ENCODE measurements at places on chromosomes 16 and 17.
A peak's percentile ranks its signal among the peaks of the same experiment; 100 is the strongest.

DNA sequence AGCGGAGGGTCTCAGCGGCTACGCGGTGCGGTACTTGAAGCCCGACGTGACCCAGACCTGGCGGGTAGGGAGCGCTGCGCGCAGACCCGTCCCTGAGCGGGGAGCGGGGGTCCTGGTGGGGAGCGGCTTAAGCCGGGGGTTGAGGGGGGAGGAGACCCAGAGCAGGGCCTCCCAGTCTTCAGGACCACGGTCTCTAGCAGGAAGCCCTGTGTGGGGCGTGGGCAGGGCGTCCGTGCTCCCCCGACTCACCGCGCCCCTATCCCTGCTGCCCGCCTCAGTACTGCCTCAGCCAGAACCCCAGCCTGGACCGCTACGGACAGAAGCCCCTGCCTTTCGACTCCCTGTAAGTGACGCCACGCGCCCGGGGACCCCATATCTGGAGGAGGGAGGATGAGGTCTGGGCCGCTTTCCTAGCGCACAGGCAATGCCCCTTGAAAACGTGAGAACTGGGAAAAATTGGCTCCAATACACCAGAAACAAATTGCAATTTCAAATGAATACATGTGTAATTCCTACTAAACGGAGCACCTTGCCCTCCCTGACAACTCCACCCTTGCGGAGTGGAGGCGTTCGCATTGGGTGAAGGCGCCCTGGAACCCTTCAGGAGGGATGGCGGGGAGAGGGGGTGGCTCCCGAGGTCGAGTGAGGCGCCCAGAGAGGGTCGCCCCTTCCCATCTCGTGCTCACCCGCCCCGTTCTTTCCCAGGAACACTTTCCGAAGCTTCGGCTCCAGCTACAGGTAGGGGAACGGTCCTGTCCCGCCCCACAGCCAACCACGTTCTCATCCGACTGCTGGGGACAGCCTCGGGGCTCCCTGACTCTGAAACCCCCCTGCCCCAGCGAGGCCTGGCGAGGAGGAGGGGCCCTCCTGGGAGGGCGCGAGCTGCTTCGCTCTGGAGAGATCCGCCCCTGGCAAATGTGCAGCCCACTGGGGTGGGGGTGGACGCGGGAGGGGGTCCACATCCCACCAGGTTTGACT is 14.6 kb upstream of the CNGB1 start:
- no peak for DNase-seq

DNA sequence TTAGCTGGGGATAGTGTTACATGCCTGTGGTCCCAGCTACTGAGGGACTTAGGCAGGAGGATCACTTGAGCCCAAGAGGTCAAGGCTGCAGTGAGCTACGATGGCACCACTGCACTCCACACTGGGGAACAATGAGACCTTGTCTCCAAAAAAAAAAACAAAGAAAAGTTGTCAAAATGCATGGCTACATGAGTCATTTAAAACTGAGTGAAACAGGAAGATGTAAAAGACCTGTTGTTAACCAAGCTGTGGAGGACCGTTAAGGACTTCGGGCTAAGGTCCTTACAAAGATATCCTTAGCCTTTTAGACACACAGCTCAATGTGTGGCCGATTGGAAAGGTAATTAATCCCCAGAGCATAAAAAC is 25.1 kb downstream of the ZP2 start:
- no peak for DNase-seq

- no peak for DNase-seq
These were observed 5.2 kb upstream of the RGS9 start for GRCh38 chr17:65131946-65132345.

GRCh38 chr16:66439051-66439730 is 12.1 kb downstream of the BEAN1 start:
- no peak for DNase-seq

DNA sequence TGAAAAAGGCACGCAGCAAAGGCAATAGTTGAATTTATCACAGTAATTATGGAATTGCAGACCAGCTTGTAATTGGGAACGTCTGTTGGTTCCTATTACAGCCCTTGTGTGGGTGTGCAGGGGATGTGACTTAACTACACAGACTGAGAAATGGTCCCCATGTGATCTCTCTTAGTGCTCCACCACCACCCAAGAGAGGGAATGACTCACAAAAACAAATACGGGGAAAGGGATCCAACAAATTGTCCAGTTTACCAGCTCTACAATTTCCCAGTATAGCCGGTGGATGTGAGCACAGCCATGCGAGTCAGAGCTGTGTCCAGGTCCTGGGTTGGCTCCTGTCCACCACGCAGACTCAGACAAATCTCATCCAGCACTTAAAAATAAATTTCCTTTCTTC is 337.9 kb downstream of the GRIN2A start:
- no peak for DNase-seq

DNA sequence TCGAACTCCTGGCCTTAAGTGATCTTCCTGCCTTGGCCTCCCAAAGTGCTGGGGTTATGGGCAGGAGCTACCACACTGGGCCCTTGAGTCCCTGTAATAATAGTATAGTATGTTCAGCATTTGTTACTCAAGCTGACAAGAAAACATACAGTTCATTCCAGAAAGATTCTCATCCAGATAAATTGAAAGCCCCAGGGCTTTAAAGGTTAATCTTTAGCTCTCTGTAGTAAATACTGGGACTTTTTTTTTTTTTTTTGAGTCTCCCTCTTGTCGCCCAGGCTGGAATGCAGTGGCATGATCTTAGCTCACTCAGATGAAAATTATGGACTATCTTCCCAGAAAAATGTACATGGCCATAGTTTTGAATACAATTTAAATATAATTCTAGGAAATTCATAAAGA is 11.0 kb downstream of the BRCA1 start:
- no peak for DNase-seq

DNA sequence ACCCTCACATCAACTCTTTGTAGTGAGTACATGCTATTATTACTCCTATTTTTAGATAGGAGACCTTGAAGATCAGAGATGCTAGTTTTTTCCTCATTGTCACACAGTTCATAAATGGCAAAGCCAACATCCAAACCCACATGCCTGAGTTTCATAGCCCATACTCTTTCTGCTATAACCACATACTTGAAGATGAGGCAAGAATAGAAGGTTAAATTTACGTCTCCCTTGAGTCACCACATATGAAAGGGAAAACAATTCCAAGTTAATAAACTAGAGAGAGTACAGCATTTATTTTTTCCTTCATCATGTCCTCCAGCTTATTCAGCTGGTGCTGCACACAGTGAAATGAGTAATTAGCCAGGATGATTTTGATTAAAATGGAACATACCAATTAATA is 23.7 kb downstream of the NUDT7 start:
- no peak for DNase-seq

DNA sequence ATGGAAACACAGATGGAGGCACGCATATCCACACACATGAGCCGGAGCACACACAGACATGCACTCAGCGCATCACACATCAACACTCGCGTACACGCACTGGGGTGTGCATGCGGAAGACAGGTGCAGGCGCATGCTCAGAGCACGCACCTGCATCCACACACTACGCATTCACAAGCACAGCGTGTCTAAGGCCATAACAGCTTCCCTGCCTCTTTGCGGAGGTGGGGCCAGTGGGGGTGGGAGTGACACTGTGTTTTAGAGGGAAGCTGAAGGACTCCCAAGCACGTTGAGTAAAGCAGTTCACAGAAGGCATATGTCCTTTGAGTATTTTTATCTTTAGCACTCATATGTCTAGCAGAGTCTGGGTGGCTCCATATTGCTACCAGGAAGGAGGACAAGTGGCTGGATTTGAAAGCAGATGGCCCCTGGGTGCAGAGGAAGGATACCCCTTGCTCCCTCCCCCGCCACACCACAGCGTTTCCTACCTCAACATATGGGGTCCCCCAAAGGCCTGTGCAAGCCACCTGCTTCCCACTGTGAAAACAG is 68.6 kb upstream of the TOB1 start:
- no peak for DNase-seq

DNA sequence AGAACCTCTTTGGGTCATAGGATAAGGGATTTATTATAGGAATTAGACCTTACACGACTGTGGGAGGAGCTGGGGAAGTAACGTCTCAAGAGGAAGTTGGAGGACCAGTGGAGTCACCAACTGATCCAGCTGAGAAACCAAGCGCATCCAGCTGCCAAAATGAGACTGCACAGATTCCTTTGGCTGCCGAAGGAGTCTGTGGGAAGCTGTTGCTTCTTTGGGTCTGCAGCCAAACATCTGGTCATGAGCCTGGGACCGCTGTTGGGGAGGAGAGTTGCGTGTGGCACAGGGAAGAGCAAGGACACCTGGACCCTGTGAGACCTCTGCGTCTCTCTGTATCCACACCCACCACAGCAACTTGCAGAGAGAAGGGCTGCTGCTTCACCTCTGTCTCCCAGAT is 2.4 kb upstream of the NACA2 start:
- DNase-seq: no peak

GRCh38 chr17:15023589-15024336 is 241.4 kb downstream of the PMP22 start:
- no peak for DNase-seq

DNA sequence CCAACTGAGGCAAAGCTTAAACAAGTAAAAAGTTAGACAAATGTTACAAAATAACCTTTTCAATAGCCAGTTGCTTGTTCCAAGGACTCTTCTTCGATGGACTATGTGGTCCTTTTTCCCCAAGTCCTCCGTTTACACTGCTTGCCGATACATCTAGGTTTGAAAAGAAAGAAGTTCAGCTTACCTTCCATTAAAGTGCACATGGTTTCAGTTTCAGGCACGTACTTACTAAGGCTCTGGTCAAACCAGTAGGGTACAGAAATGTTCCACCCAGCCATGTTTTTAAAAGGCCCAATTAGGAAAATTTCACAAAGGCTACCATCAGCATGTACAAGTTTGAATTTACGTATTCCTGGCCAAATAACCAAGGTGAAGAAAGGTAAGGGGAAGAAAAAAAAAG is 2.1 kb downstream of the SRSF2 start:
- peak; percentile 32 for DNase-seq

DNA sequence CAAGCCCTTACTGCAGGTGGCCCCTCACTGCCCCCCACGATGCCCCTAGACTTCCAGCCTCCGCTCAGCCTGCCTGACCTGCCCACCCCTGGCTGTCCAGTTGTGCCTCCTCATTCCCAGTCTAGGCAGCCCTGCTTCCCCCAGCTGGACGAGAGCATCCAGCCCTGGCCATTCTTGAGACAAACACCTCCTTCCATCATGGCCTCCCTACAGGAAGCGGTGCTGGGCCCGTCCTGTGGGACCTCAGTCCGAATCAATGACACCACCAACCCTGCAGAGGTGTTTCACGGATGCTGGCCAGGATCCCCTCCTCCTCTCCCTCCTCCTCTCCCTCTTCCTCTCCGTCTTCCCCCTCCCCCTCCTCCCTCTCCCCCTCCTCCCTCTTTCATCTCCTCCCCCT is 28.3 kb downstream of the CCDC40 start:
- no peak for DNase-seq

GRCh38 chr16:58499615-58500351 is at the start of gene NDRG4:
TSS of gene NDRG4 (plus strand) at chr16:58500143. CDS start at chr16:58500249, 106 bp downstream.
- peak; percentile 14 for DNase-seq

DNA sequence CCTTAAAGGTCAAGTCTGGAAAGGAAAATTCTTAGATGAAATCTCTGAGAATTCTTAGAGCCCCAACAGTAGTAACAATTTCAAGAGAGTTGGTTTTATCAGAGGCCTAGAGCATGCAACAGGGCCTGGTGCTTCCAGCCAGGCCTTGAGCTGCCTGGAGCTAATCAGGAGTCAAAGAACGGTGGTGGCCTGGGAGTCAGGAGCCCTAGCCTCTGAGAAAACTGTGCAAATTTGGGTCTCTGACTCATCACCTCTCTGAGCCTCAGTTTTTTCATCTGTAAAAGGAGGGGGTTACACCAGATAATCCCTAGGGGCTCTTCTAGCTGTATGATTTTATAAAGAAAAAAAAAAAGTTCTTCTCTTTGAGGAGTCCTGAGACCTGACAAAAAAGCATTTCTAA is 227.3 kb upstream of the RPL38 start:
- no peak for DNase-seq

- DNase-seq: no peak
These were observed 831.4 kb downstream of the CDH11 start for GRCh38 chr16:64290461-64290860.

DNA sequence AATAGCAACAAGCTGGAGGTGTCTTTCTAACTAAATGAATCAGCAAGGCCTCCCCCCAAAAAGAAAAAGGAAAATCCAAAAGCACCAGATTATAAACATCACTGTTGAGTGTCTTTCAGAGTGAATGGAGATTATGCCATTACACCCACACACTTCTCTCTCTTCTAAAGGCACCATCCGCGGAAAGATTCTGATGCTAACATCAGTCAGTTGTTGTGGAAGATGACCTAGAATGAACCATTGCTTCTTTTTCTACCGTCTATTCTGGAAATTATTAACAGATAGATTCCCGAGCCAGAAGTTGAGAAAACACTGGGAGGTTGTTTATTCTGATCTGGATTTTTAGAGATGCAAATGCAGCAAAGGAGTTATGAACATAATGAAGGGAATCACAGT is 60.9 kb upstream of the FAM20A start:
- DNase-seq: no peak

Measured in CD4-positive, alpha-beta T cell treated with Interleukin-2 at 100 ng/mL for 4 hours (primary cell).